ENCODE measurements at places on chromosomes 12 and 14. TPM values are rescaled to one million over a fixed set of nuclear protein-coding genes. Genes with fewer than 3 reads are reported as not detected.

Gene ZCCHC8
- 27.7 TPM for total RNA-seq

Gene RIN3
- total RNA-seq = 17.5 TPM

Gene OXA1L
- 136 TPM for total RNA-seq

Gene LPCAT3
- total RNA-seq = 20.5 TPM

Gene MEG3
- total RNA-seq = not detected

Gene C12orf60
- 3.4 TPM for total RNA-seq

Gene SLC25A47
- total RNA-seq = not detected

Gene CCDC198
- total RNA-seq = not detected

Gene OR6C68
- total RNA-seq = not detected

Gene ADAM21
- 0.15 TPM for total RNA-seq
